ENCODE measurements at places on chromosomes 5 and 9.

GRCh38 chr5:142697356-142698255 is 11.7 kb upstream of the FGF1 start:
- DNase-seq = no peak

DNA sequence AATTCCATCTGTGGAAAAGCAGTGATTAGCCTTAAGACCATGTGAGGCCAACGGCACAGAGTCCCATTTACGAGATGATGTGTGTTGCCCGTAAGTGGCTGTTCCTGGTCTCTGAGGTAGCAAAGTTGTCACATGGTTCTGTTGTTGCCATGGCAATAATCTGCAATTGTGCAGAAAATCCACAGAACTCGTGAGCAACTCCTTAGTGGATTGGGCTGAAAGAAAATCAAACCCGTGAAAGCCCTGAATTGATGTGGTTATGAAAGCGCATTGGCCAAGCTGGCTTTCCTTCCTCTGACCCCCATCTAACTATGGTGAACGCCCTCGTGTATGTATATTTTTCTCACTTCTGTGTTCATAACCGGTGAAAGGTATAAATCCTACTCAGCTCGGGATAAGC is 614.7 kb downstream of the EBF1 start:
- no peak for DNase-seq

- no peak for DNase-seq
These were observed 35.0 kb upstream of the SAP30L start for GRCh38 chr5:154410786-154411185.

DNA sequence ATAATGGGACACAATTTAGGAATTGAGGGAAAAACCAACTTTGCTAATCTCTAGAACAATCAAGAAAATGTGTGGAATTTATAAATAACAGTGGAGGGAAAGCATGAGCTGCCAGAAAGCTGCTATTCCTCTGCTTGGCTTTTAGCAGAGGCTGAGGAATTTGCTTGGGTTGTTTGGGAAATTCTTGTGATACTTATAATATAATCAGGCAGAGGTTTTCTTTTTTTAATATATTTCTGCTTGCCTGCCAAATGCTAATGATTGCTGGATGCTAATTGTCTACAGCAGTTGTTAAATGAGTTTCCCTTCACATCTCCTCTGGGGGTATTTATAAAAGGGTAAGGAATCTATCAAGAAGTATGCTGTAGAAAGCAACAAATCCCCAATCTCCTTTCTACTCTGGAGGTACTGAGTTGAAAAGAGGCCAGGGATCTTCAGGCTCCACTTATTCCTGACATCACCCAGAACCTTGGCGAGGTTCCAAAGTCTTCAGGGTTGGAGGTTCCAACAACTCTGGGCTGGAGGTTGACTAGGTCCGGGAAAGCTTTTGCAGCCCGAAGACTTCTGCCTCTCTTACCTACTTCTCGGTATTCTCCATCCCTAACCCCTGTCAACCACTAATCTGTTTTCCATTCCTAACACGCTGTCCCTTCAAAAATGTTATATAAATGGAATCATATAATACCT is 60.4 kb upstream of the TMED7 start:
- DNase-seq = no peak

- DNase-seq = no peak
These were observed 2.8 kb upstream of the ESM1 start for GRCh38 chr5:54988218-54988617.

- no peak for DNase-seq
These were observed 10.5 kb downstream of the TAL2 start for GRCh38 chr9:105672711-105673234.

- DNase-seq = no peak
These were observed 61.7 kb upstream of the TAF11L2 start for GRCh38 chr5:17436350-17436749.

GRCh38 chr5:5756762-5757161 is 334.3 kb downstream of the ICE1 start:
- no peak for DNase-seq

DNA sequence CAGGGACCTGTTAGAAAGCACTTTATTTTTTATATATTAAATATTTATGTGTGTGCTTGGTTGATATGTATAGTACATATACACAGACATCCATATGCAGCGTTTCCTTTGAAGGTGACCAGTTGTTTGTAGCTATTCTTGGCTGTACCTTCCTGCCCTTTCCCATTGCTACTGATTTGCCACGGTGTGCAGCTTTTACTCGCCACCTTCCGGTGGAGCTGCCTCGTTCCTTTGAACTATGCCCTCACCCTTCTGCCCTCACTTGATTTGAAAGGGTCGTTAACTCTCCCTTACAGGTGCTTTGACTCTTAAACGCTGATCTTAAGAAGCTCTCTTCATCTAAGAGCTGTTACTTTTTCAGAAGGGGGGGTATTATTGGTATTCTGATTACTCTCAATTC is 20.5 kb downstream of the RGMB start:
- no peak for DNase-seq

DNA sequence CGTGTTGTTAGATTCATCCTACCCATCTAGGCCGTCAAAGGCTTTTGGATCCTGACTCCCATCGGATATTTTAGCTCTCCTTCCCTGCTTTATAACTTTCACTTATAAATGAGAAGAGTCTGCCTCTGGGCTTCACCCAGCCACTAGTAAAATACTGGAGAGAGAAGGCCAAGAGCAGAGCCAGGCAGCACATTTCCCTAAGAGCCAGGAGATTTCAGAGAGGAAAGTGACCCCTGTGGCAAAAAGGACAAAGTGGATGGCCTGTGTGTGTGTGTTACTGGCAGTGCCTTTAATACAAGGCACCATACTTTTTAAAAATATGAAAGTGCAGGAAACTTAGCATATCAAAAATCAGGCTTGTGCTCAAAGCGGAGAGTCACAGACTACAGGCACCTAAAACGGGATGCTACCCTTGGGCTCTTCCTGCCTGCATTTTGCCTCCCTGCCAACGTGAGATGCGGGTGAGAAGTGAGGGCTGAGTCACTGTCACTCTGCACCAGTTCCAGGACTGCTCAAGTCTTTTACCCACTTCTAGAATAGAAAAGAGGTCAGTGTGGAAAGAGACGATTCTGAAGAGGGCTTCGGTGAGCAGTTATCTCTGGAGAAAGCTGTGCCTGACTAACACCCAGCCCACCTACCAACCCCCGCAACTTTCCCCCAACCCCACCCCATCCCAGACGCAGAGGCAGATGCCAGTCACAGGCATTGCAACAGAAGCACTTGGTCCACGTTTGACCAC is 15.9 kb downstream of the NFIL3 start:
- DNase-seq = no peak

DNA sequence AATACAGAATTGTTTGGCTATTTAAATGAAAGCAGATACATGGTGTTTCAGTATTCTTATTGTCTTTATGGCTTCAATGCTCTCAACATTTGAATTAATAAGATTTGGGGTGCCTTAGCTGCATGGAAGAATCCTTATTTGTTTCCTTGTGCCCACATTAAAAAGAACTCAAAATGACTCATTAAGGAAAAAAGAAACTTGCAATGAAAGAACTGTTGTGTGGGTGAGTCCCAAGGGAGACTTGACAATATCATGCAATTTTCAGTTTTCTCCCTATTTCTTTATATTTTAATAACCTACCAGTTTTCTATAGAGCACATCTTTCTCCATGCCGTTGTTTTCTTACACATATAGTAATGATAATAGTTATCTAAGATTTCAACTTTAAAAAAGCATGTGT is 404.0 kb downstream of the PDE4D start:
- no peak for DNase-seq

DNA sequence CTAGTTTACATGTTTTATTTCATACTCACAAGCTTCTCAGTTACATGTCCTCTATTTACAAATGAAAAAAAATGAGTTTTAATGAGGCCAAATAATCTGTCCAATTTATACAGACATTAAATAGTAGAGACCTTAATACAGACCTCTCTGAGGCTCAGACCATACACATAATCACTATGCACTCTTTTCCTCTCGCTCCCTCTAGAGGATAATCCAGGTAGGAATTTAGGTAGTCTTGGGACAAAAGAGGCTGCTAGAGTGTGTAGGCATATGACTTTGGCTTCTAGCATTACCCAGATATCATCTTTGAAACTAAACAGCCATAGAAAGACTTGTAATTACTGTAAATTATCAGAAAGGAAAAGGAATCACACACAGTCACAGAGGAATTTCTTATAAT is 444.7 kb downstream of the HINT1 start:
- DNase-seq = no peak

DNA sequence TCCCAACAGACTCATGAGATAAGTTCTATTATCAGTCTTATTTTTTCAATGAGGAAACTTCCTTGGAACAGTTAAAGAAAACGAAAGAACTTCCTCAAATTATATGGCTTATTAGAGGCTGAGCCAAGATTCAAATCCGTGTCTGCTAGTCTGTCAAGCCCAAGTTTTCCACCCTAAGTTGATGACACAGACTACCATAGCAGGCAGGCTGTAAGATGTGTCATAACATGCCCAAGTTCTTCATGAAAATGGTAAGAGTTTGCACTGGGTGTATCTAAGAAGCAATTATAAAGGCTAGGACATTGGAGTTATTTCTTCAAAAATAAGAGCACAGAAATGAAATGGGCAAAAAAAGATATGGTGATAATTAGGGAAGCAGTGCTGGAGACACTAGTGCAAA is 634.5 kb downstream of the BRINP1 start:
- DNase-seq = no peak

DNA sequence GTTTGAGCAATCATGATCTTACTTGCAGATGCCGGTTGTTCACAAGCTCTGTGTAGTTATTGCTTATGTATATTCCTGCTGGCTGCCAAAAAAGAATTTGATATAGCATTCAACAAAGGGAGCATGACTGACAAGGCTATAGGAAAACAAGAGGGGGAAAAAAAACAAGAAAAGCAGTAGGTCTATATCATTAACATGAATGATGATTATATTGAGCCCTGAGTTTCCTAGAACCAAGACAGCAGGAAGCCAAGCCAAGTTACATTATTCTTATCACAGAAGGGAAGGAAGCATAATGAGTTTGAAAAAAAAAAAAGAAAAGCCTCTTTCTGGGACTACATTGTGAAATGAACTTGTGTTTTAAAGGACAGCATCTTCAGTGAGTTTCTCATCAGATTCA is 41.0 kb downstream of the TSTD2 start:
- no peak for DNase-seq

DNA sequence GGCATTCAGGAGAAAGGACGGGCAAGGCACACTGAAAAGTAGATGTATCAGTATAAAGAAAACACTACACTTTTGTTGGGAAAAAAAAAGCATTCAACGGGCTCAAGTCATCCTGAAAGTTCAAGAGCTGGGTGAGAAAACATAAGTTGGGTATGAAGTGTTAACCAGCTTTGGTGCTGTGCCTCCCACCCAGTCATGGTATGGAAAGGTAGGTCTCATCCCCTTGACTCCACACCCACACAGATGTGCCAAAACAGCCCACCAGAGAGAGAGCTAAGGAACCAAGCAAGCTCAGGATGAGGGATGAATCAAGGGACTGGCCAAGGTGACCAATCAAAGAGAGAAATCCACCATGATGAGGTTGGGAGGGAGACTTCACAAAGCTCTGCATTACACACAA is 54.7 kb downstream of the ESM1 start:
- DNase-seq = peak; percentile 41

- DNase-seq = no peak
These were observed 73.0 kb upstream of the SMIM23 start for GRCh38 chr5:171712616-171713015.

- peak; percentile 41 for DNase-seq
These were observed 5.8 kb upstream of the PPARGC1B start for GRCh38 chr5:149724130-149724840.

DNA sequence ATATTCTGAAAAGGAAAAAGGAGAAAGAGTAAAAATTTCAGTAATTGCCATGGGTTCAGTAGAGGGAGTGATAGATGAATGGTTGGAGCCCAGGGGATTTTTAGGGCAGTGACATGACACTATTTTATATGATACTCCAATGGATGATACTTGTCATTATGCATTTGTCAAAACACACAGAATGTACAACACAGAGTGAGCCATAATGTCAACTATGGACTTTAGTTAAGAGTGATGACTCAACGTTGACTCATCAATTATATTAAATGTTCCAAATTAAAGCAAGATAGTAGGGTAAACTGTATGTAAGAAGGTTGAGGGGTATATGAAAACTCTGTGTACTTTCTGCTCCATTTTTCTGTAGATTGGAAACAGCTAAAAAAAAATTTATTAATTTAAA is 586.4 kb downstream of the TAF11L14 start:
- no peak for DNase-seq

- peak; percentile 1 for DNase-seq
These were observed 4.3 kb downstream of the GFM2 start for GRCh38 chr5:74762599-74762998.
